Foreskin keratinocyte (primary cell): ENCODE measurements at places on chromosomes 12 and 14. TPM values are rescaled to one million over a fixed set of nuclear protein-coding genes. Genes with fewer than 3 reads are reported as not detected.
A peak's percentile ranks its signal among the peaks of the same experiment; 100 is the strongest.

DNA sequence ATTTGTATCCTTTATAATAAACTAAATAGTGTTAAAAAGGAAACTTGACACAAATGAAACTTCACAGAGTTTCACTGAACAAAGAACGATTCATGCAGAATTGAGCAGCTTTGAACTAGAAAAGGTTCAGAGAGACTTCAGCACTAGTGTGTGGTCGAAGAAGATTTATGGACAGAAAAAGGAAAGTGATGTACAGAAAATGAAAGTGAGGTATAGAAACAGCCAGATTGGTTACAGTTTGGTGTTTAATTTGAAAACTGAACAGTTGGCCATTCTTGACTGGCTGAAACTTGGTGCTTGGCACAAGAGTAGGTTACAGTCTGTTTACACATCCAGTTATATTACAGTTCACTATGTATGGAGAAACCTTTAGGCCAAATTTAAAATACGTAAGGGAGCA is 207.1 kb downstream of the GALC start:
- DNase-seq, result no peak

DNA sequence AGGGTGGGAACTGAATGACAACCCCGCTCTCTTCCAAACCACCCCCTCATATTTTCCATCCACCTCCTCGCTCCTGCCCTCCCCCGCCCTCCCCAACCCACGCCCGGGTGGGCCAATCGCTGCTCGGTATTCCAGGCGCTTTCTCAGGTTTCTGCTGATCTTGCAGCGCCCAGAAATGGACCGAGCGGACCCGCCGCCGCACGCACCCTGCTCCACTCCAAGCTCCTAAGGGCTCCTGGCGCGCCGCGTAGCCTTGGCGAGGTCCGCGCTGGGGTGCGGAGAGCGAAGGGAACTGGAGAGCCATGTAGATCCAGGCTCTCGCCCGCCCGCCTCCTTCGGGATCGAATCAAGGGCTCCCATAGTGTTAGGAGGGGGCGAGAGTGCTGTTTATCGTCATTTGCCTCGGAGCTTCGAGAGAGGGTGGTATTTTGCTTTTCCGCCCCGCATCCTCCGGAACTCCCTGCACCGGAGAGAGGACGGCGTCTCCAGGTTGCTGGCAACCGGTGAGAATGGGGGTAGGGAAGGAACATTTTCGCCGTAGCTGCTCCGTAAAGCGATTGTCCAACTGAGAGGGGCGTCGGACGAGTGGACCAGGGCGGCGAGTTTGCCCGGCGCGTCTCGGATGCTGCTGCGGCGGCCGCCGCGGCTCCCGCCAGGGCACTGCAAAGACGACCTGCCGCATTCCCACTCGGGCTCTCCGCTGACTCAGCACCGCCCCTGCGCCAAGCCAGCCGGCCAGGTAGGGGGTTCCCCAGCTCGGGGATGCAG is at the start of gene KCNA1:
Gene KCNA1 (plus strand): TSS at position 172 of the 768 bp plus-strand sequence. CDS start 1,474 bp downstream, outside the sequence.
- DNase-seq, result no peak

DNA sequence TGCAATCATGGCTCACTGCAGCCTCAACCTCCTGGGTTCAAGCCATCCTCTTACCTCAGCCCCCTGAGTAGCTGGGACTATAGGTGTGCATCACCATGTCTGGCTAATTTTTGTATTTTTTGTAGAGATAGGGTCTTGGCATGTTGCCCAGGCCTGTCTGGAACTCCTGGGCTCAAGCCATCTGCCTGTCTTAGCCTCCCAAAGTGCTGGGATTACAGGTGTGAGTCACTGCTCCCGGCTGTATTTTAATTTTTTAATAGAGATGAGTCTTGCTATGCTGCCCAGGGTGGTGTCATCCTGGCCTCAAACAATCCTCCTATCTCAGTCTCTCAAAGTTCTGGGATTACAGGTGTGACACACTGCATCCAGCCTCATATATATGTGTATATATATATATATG is 31.7 kb upstream of the GPRC5A start:
- no peak for DNase-seq

CLEC6A gene
- not detected in 2 replicates for total RNA-seq

CARMIL3 gene
- total RNA-seq, result 0.07 TPM in 2 replicates

- DNase-seq, result no peak
These were observed 50.0 kb downstream of the GALNT4 start for GRCh38 chr12:89474615-89475014.

DNA sequence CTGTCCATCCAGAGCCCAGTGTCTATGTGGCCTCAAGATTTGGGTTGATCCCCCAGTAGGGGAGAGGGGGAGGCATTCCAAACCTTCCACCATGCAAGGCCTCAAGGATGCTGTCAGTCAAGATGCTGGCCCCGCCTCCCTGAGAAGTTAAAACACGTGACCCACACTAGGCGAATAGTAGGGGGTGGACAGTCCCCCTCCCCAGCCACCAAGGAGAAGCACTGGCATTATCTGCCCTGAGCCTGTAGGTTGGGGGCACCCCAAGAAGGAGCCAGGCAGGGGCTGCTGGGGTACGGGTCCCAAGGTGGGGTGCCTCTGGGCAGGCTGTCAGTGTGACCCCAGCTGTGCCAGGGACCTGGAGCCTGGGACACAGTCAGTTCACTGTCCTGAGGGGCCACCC is 2.3 kb downstream of the SLC25A29 start:
- no peak for DNase-seq

- no peak for DNase-seq
These were observed 183.0 kb downstream of the MED13L start for GRCh38 chr12:116094475-116094874.

- DNase-seq, result peak; percentile 37
These were observed 52.9 kb downstream of the PPP4R4 start for GRCh38 chr14:94227029-94227428.

PPM1H gene
- not detected in 2 replicates for total RNA-seq

DNA sequence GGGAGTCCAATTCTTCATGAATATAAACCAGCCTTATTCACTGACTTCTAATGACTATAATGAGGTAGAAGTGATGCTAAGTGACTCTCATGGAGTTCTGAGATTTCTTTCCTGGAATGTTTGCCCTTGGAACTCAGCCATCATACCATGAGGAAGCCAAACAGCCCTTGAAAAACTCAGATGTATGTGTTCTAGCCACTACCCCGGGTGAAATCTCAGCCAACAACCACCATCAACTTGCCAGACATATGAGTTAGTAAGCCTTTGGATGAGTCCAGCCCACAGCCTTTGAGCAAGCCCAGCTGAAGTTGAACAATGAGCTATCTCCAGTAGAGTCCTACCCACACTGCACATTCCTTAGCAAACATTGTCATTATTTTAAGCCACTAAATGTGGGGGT is 149.5 kb downstream of the SLC6A15 start:
- no peak for DNase-seq

DNA sequence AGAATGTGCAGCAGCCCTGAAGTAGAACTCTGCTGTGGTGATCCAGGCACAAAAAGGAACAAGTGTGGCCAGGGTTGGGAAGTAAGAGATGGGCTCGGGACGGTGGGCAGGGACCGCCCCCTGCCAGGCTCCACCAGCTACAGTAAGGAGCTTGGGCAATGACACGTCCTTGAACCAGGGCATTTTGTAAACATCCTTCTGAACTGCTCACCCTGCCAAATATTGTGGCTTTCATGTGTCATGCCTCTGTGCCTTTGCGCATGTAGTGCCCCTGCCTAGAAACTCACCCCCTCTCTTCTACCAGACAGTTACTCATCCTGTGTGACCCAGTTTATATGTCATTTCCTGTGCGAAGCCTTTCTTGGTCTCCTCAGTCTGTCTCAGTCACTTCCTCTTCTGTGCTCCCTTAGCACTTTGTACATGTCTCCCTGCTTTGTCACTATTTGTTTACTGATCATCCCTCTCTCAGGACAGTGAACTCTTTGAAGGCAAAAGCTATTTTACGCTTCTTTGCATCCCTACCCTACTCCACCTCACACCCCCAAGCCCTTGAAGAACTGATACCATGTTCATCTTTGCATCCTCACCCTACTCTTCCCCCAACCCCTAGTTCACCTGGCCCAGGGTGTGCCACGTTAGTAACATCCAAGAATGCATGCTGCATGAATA is 108.9 kb upstream of the PLEKHG7 start:
- peak; percentile 100 for DNase-seq

DNA sequence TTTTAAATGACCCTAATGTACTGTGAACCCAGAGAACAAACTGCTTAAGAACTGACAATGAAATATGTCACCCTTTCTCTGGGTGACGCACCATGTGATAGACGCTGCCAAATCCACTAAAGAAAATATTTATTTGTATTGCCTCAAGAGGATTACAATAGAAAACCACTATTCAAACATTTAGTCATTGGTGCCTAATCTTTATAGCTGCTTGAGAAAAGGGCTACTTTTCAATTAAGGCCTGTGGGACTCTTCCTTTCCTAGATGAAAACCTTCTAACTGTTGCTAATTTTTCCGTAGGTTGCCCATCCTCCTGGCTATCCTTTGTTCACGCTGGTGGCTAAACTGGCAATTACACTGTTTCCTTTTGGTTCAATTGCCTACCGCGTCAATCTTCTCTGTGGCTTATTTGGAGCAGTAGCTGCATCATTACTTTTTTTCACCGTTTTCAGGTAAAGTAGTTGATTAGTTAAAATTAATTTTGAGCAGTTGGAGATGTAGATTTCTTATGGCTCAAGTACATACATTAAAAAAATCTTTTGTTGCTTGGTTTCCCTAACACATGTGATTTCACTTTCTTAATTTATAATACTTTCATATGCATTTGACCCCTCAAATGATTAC is 6.0 kb downstream of the TMEM260 start:
- no peak for DNase-seq

GRCh38 chr12:88298761-88299242 is 156.7 kb downstream of the TMTC3 start:
- peak; percentile 93 for DNase-seq

DNA sequence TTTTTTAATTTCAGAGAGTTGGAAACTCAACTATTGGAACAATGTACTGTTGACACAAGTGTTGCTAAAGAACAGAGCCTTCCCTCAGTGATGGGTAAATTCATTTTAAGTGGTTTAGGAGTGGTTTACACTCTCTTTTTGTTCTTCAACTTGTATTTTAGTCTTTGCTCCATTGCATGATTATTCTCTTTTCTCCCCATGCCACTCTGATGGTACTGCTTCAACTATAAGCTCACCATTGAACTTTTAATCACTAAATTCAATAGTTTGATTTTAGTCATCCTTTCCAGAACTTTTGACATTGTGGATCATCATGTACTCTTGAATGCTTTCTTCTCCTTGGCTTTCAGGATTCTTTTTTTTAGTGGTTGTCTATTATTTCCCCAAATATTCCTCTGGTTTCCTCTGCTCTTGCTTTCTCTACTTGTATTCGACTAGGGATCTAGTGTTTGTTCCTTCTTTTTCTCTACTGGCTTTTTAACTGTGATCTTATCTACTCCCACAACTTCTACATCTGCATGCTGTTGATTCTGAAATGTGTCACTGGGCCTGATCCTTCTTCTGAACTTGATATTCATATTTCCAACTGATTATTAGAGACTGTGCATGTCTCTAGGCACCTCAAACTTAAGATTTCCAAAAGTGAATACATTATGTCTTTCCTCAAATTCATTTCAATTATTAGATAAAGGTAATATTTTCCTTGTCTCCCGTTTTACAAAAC is 15.4 kb downstream of the ACTR10 start:
- no peak for DNase-seq

GRCh38 chr14:66735853-66736252 is 227.9 kb downstream of the GPHN start:
- no peak for DNase-seq

DNA sequence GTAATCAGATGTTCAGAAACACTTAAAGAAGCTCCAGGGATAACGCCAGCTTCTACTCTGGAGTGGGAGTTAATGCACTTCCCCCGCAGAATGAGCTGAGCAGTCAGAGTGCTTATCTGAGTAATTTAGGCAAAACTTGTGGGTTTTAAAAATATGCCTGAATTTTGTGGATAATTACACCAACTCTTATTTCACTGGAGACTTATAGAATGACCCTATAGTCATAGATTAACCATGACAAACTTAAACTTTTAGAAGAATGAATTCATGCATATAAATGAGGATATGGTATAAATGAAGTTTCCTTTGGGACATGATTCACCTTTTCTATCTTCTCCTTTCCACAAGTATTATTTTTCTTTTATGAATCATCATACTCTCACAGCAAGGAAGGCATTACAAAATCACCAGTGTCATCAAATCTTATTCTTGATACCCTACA is 241.1 kb upstream of the FBXO33 start:
- no peak for DNase-seq

SLC25A21 gene
- total RNA-seq, result 0.24 and 0.25 TPM in 2 replicates

NPFF gene
- total RNA-seq, result not detected in 2 replicates

GRCh38 chr12:30795410-30796312 is 40.9 kb upstream of the CAPRIN2 start:
- peak; percentile 68 for DNase-seq

HRK gene
- total RNA-seq, result not detected in 2 replicates

KRR1 gene
- 81.1 and 85.8 TPM in 2 replicates for total RNA-seq

YEATS4 gene
- 28.0 and 28.1 TPM in 2 replicates for total RNA-seq
